ENCODE measurements at places on chromosomes 7 and 10. TPM values are rescaled to one million over a fixed set of nuclear protein-coding genes. Genes with fewer than 3 reads are reported as not detected.

BAIAP2L1 gene
- polyA plus RNA-seq, result 34.7 TPM

ZC3HAV1L gene
- polyA plus RNA-seq, result not detected

- DNase-seq, result no peak
These were observed 483.7 kb upstream of the LRRN3 start for GRCh38 chr7:110607050-110607857.

- DNase-seq, result peak; percentile 30
These were observed 39.6 kb upstream of the SHH start for GRCh38 chr7:155851892-155852291.

DNA sequence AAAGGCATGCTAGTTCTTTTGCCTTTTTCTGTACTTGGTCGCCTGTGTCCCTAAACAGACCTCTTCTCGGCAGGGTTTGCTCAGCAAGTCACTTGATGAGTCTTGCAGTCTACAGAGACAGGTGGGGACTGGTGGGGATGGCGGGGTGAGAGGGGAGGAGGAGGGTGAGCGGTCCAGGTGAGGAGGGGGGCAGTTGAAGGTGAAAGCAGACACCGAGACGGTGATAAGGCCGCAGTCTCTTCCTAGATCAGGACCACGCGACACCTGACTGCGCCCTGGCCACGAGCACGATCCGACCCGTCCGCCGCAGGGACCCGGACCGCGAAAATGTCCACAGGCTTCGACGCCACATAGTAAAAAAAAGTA is 566 bp downstream of the ASNS start:
- no peak for DNase-seq

DNA sequence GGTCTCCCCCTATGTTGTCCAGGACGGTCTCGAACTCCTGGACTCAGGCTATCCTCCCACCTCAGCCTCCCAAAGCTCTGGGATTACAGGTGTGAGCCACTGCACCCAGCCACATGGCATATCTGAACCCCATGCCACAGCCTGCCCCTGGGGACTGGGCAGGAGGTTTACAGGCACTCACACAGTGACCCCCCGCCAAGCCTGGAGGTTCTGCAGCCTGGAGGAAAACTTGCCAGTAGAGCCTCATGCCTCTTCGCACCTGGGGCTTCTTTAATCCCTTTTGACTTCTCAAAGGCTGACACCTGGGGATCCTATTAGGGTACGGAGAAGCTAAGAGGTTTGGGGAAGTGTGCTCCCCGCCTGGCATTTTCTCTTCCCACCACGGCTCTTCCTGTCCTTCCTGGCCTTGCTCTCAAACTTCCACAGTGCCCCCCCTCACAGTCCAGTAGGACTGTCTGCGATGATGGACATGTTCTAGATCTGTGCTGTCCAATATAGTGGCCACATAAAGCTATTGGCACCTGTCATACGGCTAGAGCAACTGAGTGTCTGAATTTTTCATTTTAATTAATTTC is 11.4 kb upstream of the KCP start:
- DNase-seq, result peak; percentile 41

- DNase-seq, result no peak
These were observed 206.8 kb downstream of the GRID1 start for GRCh38 chr10:86159797-86160196.

DNA sequence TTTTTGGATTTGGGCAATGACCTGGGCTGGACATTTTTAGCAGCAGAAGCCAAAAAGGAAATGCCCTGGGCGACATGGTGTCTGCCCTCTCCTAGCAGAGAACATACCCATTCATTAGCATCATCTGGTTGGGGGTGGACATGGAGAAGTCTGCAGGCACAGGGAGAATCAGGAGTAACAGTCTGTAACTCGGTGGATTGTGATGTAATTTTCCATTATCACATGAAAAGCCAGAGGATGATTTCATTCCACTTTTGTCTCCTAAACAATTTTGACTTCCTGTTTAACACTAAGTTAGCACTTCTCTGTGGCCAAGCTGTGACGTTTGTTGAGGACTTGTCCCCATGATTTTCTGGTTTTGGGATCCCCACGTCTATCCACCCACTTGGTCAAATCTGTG is 153.8 kb upstream of the HABP2 start:
- DNase-seq, result no peak

DNA sequence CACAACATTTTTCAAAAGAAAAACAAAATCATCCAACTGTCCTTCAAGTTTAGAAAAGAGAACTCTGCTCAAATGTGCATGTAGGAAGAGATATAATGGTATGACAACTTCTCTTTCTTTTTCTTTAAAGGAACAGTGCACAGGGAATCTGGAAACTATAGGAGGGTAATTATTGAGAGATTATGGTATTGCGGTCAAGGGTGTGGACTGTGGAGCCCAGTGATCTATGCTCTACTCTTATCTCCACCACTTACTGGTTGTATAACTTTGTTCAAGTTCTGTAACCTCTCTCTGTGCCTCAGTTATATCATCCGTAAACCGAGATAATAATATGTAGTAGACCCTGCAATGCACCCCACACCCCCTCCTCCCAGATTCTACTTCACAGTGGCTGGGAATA is 69.8 kb upstream of the PCGF5 start:
- no peak for DNase-seq

GRCh38 chr7:55104712-55105433 is 86.1 kb downstream of the EGFR start:
- no peak for DNase-seq
